ENCODE measurements at places on chromosomes 3 and 15.

DNA sequence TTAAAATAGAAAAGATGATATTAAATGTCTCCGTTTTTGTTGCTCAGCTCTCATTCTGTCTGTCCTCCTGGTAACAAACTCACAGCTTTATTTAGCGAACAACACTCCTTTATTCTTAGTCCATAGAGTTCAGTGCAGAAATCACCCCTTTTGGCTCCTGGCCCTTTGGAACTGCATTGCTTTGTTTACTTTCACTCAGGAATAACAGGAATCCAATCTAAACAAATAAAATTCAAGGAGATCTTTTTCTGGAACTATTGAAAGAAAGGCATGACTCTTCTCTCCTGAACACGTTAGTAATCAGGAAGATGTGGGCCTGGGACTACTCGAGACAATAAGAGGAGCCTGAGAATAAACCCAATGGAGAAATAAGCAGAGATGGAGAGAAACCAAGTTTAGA lies 409.2 kb downstream of the DIPK2A start:
- DNase-seq: no peak

DNA sequence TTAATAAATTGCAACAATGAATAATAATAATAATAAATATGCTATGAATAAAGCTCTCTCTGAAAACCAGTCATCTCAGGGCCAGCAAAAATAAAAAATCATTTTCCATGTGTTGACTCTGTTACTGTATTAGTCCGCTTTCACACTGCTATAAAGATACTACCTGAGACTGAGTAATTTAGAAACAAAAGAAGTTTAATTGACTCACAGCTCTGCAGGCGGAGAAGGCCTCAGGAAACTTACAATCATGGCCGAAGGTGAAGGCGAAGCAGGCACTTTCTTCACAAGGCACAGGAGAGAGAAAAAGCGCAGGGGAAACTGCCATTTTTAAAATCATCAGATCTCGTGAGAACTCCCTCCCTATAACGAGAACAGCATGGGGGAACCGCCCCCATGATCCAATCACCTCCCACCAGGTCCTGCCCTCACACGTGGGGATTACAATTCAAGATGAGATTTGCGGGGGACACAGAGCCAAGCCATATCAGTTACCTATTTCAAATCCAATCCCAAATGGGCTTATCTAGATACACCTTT lies 224.1 kb downstream of the IGSF11 start:
- DNase-seq: no peak

DNA sequence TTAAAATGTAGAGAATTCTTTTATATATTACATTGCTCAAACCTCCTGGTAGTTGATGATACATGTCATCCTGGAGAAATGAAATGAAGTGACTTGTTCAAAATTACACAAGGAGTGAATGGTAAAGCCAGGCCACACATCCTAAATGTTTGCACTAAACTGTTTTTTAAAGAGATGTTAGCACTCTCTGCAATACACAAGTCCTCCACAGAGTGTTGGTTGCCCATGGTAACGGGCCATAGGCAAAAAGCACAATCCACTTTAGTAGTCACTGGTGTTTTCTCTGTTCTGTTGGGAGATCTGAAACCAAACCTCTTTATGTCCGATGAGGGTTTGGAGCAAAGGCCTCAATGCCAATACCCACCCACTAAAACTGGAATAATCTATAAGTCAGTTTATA lies 907.4 kb downstream of the NTRK3 start:
- no peak for DNase-seq

GRCh38 chr15:100661156-100661555 lies 58.8 kb downstream of the ASB7 start:
- DNase-seq: no peak

- DNase-seq: no peak
Measured at GRCh38 chr3:37892927-37893600, 31.4 kb downstream of the CTDSPL start.

Measured in activated CD4-positive, alpha-beta T cell treated with anti-CD3 and anti-CD28 coated beads for 1 hour (primary cell).